ENCODE measurements at places on chromosomes 11 and 22.

DNA sequence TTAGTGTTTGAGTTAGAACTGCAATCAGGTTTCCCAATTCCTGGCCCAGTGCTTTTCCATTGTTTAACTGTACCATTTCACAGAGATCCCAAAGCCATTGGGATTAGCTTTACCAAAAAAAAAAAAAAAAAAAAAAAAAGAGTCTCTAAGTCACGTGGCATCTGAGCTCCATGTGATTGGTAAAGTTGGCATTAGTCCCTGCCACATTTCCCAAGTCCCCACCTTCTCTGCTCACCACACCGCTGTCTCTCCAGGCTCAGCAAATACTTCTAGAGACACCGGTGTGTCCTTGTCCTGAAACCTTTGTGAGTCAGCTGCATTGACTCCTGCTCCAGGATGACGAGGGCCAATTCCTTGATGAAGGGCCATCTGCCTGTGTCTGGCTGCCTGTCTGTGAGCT, 305.3 kb downstream of the KIRREL3 start:
- no peak for DNase-seq

- DNase-seq, result no peak
Measured at GRCh38 chr22:46561435-46561905, 24.1 kb upstream of the CELSR1 start.

DNA sequence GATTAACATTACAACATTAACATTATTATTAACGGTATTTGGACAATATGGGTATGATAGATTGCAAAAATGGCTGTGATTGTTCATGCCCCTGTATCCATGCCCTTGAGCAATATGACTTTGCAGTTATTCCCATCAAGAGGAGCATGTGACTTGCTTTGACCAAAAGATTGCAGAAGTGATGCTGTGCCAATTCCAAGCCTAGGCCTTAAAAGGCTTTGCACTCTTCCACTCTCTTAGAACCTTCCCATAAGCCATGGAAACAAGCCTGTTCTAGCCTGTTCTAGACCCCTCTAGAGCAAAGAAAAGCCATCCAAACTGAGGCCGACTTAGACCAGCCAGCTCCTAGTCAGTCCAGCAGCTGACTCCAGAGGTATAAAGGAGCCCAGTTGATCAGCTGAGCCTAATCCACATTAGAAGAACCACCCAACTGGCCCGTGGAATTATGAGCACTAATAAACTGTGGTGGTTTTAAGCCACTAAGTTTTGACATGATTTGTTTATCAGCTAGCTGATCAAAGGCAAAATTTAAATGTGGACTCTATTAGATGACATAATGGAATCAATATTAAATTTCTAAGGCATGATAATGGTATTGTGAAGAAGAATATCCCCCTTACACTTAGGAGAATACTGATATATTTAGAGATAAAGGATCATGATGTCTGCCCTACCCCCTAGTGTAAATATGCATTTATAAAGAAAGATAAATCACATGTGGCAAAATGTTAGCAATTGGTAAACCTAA, 28.6 kb downstream of the RAB30 start:
- DNase-seq, result no peak

DNA sequence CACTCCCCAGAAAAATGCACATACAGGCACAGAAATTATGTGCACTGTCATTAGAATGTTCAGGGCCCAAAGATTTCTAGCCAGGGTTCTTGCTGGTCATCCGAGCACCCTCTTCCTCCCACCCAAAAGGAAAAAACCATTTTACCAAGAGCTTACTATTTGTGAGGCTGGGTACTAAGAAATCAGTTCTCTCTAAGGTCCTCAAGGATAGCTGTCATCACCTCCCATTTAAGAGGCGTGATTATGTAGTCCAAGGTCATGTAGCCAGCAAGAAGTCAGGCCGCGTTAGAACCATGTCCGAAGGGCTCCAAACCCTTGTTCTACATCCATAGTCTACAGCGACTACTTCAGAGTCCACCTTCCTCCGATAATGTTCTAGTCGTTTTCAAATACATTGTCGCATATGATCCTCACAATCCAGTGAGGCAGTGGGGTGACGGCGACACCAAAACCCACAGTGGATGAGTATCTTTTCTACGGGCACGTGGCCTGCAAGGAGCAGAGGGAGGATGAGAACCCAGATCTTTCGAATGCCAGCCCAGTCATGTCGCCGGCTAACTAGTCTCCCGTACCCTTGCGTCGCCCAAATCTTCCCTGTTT, 634 bp downstream of the TIMM8B start:
- no peak for DNase-seq

DNA sequence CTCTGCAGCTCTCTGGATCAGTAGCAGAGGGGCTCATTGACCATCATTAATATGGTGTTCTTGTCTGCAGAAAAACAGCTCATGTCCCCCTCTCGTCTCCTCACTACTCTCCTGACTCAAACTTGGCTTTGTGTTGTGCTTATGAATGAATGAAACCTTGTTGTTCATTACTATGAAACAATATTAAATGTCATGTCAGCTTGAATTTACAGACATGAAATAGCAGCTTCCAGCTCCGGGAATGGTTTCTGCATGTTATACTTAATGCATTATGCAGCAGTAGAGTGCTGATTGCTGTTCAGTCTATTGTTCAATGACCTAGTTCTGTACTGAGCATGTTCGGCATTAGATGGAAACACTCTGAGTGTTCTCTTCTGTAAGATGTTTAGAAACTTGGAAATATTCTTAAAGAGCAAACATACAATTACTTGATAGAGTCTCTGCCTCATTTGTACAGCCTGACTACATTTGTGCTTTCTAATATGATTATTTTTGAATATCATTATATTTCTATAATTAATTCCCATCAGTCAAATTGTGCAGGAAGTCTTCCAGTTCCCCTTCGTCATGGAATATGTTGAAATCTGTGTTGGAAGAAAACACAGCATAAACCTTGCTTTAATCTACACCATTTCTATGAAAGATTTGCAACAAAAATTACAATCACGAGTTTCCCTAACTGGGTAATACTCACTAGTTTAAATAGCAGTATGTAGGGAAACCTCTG, 340.4 kb downstream of the SOX6 start:
- no peak for DNase-seq

GRCh38 chr11:78664636-78665035, 90.0 kb upstream of the NARS2 start:
- no peak for DNase-seq

DNA sequence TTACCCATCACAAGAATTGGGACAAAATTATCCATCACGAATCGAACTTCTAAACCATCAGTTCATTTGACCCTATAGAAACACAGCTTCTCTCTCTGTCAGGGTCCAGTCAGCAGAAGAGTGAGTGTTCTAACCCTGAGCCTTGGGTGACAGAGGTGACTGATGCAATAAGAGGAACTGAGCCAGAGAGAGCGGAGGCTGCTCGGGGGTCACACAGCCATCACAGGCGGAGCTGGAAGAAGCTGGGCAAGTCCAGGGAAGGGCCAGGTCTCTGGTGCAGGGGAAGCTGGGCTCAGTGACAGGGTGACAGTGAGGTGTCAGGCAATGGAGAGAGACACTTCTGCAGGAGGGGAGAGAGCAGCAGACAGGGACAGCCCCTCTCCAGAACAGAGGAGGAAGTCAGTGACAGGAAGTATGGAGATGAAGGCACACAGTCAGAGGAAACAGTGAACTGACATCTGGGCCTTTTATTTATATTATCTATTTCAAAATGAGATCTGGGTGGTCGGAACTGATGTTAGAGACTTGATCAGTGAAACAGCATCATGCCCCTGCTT, 184.0 kb upstream of the TBCEL start:
- DNase-seq, result no peak

DNA sequence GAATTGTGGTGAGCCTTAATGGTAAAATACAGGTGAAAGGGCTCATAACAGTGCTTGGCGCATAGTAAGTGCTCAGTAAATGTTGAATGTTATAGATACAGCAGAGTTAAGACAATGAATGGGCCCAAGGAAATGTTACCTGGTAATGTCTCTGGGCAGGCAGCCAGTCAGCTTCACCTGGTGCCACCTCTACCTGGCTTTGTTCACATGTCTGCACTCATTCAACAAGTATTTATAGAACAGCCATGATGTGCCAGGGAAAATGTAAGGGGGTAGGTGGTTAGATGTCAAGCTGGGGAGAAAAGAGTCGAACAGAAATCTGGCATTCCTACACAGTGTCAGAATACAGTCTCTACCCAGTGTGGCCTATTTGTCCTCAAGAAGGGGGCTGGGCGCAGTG, 238.8 kb upstream of the SYN3 start:
- no peak for DNase-seq

DNA sequence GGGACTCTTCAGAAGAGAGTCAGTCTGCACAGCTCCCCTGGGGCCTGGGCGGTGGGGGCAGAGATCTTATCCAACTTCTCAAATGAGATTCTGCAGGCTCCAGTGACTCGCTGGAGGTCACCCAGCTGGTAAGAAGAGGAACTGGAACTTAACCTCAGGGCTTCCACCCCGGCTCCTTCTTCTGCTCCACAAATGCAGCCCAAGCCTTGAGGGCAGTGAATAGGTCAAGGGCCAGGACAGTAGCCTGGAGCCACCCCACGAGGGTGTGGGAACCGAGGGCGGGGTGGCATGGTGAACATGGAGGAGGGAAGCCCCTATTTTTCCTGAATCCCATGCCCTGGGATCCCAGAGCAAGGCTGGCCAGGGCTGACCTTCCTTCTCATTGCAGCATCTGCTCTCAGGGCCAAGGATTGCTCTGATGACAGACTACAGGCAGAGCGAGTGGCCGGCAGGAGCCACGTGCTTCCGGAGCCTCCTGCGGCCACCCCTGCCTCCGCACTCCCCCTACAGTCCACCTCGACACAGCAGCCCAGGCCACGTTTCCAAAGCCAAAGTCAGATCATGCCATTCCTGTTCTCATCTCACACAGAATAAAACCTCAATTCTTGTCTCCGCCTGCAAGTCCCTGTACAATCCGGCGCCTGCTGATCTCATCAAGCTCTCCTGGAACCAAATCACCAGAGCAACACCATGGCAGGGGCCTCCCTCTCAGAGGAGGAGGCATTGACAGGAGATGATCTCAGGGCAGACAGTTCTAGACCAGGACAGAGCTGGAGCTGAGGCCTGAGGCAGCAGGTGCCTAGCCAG, 21.1 kb upstream of the UPK3A start:
- no peak for DNase-seq

DNA sequence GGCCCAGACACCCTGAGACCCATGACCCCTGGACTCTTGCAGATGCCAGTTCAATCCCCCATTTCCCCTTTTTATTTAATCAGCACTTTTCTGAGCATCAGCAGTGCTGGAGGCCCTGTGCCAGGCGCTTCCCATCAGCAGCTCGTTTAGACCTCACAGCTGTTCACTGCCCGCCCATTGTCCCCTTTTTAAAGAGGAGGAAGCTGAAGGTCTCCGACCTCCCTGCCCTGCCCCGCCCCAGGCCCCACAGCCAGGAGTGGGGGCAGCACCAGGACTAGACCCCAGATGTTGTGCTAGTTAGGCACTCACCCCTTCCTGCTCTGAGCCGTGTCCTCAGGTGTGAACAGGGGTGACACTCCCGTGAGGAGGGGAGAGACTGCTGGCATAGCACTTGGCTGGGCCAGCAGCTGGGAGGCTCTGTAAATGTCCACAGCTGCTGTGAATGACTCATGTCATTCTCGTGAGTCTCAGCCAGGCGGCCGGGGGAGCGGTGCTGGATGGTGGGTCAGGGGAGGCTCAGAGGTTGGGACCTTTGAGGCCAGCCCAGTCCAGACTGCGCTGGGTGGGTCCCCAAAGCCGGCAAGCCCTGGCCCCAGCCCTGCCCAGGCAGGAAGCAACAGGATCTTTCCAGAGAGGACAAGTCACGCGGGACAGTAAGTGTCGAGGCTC, 19.9 kb downstream of the EMID1 start:
- DNase-seq, result no peak

GRCh38 chr11:117607449-117607848, 189.6 kb downstream of the DSCAML1 start:
- DNase-seq, result no peak

DNA sequence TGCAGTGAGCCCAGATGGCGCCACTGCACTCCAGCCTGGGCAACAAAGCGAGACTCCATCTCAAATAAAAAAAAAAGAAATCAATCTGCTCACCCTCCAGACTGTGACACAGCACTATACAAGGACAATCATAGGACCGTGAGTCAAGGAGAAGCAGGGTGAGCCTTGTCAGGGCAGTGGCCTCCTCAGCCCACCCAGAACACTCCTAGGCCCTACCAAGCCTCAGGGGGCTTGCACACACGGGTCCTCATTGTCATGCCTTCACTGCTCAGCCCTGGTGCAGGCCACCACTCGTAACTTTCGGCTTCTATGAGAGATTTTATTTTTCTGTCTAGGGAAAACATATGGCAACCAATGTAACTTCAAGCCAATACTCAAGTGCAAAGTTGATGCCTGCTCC, 35.8 kb downstream of the DGCR2 start:
- no peak for DNase-seq

GRCh38 chr11:124276081-124276480, 19.9 kb downstream of the OR8G5 start:
- no peak for DNase-seq

- DNase-seq, result no peak
Measured at GRCh38 chr22:32682990-32683389, 118.5 kb upstream of the TIMP3 start.

DNA sequence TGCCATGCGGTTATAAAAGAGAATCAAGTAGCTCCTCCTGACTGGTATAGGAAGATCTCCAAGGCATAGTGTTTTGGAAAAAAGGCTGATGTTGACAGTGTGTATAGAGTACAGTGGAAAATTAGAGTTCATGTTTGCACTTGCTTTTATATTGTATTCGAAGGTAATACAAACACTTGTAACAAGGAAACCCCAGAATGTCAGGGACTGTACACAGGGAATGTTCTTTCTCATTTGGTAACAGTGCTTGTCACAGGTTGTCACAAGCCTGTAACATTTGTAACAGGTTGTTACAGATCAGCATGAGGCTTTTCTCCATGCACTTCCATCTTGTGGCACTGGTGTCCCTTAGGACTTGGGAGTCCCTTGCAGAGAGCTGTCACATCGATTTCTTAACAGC, 64.0 kb downstream of the GRK3 start:
- no peak for DNase-seq

- no peak for DNase-seq
Measured at GRCh38 chr11:38160433-38160832, 1562.4 kb upstream of the RAG2 start.

- no peak for DNase-seq
Measured at GRCh38 chr22:32562916-32563315, 88.3 kb downstream of the FBXO7 start.

DNA sequence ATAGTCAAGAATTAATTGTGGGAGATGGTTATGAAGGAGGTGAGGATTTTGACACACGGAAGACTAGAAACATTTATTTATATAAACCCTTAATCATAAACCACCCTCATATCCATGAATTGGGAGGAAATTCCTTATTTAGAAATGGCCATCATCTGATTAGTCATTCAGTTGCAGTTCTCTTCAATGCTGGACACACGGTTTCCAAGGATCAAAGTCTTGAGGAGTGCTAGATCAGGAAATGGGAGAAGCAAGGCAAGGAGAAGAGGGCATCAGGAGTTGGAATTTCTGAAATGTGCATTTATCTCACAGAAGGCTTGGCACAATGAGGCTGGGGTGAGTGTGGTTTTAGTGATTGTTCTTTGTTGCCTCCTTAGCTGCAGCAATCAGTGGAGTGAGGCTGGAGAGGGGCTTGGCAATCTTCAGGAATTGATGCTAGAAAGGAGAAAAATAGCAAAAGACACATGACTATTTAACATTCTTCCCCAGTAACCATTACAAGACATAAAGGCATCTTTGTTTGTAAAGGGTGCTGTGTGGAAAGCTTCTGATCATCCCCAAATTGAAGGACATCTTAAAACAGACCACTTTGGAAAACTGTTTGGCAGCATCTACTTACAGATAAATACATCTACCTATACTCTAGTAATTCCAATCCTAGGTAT, 21.6 kb upstream of the GDPD4 start:
- DNase-seq, result no peak

Measured in CD4-positive, alpha-beta T cell treated with Interleukin-6 at 100 ng/mL for 8 hours (primary cell).